CD4-positive, alpha-beta T cell treated with Interleukin-17A for 1 hour (primary cell): ENCODE measurements at places on chromosomes 2 and 18.
A peak's percentile ranks its signal among the peaks of the same experiment; 100 is the strongest.

GRCh38 chr18:361941-362310 is 94.1 kb upstream of the THOC1 start:
- no peak for DNase-seq

- DNase-seq: peak; percentile 66
Observed at GRCh38 chr2:197168705-197169104, 141.9 kb downstream of the ANKRD44 start.

GRCh38 chr2:119857742-119858141 is 98.0 kb downstream of the PTPN4 start:
- no peak for DNase-seq

GRCh38 chr2:26723991-26724750 is 31.6 kb downstream of the KCNK3 start:
- DNase-seq: no peak

GRCh38 chr2:149346272-149346671 is 15.9 kb downstream of the LYPD6 start:
- DNase-seq: no peak

- no peak for DNase-seq
Observed at GRCh38 chr2:159684796-159685195, 27.5 kb upstream of the MARCHF7 start.

DNA sequence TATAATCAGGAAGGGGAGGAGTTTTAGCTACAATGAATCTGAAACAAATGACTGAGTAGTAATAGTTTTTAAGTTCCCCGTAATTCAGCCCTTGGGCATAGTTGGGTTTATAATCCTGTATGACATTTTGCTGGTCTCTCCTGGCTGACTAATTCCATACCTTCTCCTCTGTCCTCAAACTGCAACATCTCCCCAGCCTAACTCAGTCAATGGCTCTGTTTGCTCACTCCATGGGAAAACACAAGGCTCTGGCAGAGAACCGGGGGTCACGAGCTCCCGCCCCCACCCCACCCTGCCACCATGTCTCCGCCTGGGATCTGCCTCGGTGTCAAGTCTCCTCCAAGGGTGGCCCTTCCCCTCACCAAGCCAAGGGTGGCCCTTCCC is 168.6 kb downstream of the HDAC4 start:
- DNase-seq: no peak

DNA sequence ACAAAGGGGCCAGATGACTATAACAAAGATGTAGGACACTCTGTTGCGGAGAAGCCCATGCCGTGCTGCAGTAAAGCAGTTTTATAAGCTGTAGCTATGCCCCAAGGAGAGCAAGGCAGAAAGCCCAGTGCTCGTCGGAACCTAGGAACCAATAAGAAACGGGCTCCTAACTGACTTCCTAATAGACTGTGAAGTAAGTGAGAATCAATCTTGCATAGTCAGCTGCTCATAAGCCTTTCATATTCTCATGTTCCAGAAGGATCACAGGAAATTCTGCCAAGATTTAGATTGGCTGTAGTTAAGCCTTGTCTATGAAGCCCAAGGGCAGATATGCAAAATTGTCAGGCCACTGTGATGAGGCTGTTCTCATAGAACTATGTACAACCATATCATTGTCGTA is 98.4 kb downstream of the RTTN start:
- DNase-seq: no peak

DNA sequence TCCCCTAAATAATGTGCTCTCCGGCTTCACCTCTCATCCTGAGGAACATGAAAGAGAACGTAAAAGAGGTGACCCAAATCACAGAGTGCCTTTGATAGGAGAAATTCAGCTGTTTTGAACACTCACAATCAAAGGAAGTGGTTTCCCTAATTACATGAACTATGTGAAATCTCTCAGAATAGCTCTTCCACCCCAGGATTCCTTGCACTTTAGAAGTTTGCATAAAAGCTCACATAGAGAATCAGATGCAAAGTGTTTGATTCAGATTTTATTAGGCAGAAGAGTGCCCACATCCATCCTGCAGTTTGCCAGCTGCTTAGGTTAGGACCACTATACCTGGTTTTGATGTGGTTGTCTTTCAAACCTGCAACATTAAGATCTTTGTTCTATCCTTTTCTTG is 61.0 kb downstream of the MAP3K20 start:
- no peak for DNase-seq

DNA sequence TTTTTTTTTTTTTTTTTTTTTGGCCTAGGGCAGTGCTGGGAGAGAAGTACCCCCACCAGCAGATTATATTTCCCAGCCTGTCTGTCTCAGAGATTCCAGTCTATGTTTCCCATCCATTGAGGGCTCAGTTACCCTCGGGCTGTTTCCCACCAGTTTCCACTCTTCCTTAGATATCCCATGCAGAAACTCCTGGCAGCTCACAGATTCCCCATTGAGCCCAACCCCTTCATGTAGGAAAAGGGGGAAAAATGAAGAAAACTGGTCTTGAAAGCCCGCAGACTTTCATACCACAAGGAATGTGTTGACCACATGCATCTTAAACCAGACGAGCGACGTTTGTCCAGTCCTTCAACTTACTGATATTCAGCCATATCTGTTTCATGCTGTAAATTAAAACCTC is 15.2 kb downstream of the ASXL3 start:
- no peak for DNase-seq

DNA sequence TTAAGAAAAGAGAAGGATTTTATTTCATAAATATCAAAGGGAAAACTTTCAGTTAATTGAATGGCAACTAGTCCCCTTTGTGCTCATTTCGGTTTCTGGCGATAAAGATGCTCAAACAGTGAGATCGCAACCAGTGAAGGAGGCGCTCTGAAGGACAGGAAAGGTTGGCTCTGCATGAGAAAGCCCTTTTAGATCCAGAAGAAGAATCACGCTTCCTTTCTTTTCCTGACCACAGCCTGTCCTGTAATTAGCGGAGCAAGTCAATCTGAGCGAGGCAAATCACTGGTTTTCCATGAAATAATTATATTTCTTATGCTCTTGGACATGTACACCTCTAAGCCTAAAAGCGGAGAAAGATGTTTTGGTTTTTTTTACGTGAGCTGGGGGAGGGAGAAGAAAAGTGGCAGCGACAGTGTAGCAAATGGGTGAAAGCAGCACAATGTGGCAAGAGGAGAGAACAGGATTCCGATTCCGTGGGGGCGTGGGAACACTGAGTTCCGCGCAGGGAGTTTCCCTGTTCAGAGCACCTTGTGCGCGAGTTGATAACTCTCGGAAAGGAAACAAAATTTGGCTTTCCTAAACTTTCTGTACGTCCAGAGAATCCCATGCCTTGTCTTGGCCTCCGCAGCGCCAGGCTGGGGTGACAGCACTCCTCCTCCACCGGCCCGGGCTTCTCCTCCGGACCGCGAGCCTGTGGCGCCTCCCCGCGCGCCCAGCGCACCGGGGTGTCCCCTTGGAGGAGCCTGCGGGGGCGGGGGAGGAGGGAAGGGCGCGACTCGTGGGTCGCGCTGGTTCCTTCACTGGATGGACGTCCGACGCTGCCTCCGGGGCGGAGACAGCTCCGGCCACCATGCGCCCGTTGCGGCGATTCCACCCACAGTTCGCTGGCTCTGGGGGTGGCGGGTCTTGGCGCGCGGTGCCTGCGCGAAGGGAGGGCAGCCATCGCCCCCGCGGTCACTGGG is 620 bp upstream of the SLC9A2 start:
- DNase-seq: no peak

DNA sequence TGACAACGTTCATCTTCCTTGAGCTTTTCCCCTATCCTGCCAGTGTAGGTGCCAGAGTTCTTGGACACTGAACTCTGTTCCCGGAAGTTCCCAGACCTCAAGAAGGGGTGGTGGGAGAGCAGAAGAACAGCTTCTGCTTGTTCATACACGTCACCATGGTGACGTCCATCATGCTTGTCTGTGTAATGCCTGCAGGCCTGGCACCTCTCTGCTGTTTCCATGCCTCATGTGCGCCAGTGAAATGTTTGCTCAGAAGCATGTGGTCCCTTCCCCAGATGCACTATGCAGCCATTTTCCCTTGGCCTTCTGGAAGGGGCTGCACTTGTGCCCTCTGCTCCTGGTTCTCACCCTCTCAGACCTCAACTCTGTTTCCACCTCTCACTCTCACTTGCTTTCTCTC is 210.8 kb upstream of the NABP1 start:
- no peak for DNase-seq

DNA sequence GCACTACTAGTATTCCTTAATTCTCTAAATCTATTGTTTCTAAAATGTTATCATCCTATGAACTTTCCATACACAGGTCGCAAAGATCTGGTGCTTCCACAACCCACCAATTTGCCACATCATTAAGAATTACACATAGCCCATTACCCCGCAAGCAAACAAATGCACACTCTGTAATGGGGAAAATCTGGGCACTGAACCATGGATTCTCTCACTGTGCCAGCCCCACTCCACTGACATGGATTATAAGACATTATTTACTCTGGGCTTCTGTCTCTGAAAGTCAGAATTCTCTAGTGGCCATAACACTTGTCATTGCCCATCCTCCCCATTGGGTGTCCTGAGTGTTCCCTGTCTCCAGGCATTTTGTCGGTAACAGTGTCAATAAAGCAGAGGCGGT is 537.1 kb downstream of the EPHA4 start:
- no peak for DNase-seq

GRCh38 chr2:101415220-101415619 is 27.9 kb upstream of the CREG2 start:
- no peak for DNase-seq

DNA sequence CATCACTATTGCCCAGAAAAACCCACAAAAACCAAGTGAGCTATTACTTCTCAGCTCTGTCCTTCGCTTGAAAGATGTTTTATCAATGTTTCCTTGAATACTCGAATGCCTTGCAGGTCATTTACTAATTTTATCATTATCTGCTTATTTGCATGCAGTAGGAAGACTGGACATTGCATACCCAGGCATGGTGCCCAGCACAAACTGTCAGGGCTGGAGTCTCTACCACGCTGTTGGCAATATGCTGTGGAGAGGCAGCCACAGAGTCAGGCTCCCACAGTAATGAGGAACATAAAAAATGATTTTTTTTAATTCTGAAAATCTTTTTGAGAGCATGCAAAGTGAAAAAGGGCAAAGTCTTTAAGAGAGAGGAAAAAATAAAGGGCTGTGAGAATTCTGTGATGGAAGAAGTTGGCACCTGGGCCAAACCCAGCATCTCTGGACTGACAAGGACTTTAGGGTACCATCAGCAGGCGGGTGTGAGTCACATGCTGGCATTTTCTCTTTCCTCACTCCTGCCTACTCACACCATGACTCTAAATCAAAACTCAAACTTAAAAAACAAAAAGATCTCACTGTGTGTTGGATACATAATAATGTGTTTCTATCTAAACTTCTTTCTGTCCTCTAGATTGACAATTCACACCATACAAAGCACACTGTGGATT is 709.8 kb upstream of the FANCL start:
- no peak for DNase-seq

DNA sequence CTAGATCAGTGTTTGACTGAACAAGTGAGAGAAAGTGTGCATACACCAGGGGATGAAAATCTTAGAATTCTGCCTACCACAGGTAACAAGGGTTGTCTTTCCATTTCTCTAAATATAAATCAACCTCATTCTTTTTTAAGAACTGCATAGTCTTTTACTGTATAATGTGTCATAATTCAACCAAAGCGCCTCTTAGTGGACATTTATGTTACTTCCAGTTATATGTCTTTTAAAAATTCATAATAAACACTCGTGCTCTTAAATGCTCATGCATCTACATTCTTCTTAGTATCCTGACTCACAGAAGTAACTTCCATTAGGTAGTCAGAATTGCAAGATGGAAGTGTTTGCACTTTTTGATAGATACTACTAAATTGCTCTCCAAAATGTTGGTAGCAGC is 76.2 kb downstream of the CHRNA1 start:
- DNase-seq: peak; percentile 67

DNA sequence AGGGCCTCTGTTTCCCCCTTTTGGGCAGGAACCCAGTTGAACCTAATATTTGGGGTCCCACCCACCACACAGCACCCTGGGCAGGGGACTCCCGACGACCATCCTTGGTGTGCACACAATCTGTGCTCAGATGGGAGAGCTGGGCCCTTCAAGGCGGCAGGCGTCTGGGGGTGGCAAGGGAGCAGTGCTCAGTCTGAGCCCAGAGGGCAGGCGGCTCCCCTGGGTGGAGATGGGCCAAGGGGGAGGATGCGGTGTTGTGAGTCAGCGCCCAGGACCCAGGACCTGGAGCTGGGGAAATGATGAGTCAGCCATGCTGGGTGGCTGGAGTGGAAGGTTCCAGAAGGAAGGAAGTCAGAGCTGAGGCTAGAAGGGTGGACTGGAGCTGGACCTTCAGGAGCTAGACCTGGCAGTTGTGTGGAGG is 3.8 kb downstream of the PROM2 start:
- no peak for DNase-seq

- no peak for DNase-seq
Observed at GRCh38 chr18:50571606-50572005, 11.7 kb downstream of the MAPK4 start.

DNA sequence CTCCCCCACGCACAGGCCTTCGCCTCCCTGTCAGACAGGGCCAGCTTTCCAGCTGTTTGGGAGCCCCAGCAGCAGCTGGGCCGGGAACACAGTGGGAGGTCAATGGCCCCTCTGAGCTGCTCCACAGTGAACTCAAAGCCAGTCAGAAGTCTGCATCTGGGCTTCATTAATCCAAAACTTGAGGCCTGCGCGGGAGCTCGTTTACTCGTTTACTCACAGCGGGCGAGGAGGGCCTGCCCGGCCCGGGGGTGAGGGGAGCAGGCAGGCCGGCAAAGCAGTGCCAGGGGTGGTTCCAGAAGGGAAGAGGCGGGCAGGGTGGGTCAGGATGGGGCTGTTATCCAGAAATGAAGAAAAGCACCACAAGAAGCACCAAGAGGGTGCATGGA is 36.8 kb upstream of the SEMA4C start:
- no peak for DNase-seq

DNA sequence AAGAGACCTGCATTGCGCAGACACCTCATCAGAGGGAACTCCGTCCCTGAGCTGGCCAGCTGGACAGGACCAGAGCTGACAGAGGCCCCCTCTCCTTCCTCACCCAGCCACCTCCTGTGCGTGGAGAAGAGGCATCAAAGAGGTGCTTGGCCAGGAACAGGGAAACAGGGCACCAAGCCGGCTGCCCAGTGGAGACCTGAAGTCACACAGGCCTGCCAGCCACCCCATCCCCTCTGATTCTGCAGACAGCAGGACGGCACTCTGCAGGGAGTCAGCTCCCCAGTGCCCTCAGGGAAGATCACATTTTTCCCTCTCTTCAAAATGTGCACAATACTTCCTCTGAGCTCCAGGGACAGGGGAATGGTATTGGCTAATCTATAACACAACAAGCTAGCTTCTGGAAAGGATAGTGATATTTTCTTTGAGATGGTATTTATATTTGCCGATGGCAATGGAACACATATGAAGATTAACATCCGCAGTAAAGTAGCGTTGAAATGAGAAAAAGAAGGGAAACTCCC is 30.5 kb downstream of the SLC1A4 start:
- DNase-seq: no peak

- DNase-seq: no peak
Observed at GRCh38 chr18:48675912-48676311, 137.1 kb downstream of the CTIF start.

GRCh38 chr2:21096458-21096857 is 27.3 kb upstream of the TDRD15 start:
- DNase-seq: no peak

DNA sequence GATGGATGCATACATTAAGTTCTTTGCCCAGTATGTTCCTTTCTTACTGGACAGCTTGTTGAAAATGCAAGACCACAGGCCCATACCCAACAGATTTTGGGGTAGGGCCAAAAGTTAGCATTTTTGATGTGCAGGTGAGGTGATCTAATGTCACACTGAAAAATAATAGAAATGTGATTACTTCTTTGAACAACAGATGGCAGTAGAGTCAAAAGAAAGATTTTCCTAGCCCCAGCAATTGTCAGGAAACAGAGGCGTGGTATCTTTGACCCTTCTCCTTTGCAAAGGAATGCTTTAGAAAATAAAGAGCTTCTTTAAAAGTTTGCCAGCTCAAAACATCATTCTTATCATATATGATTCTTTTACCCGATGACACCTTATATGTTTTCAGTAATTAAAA is 343.6 kb upstream of the SYT4 start:
- peak; percentile 18 for DNase-seq
